ENCODE measurements at places on chromosomes 3 and 15. TPM values are rescaled to one million over a fixed set of nuclear protein-coding genes. Genes with fewer than 3 reads are reported as not detected.

- no peaks in the 10 kb centered on the region for H3K4me1 ChIP-seq
- H3K4me3 ChIP-seq, result no peak overlapping the region
- no peak overlapping the region for H3K27ac ChIP-seq
- no peaks in the 10 kb centered on the region for H3K27me3 ChIP-seq
Observed at GRCh38 chr15:61447981-61448380, 218.9 kb upstream of the RORA start.

GRCh38 chr3:89300526-89300925, 193.1 kb downstream of the EPHA3 start:
- H3K36me3 ChIP-seq, result no peaks in the 10 kb centered on the region
- no peaks in the 10 kb centered on the region for H3K27me3 ChIP-seq

- H3K4me1 ChIP-seq, result no peaks in the 10 kb centered on the region
- no peak for DNase-seq
- H3K36me3 ChIP-seq, result no peaks in the 10 kb centered on the region
- no peak overlapping the region for H3K27ac ChIP-seq
- no peaks in the 10 kb centered on the region for H3K27me3 ChIP-seq
Observed at GRCh38 chr3:128011140-128011539, 41.1 kb upstream of the SEC61A1 start.

GRCh38 chr3:134231131-134231530, 19.5 kb downstream of the RYK start:
- H3K36me3 ChIP-seq, result no peaks in the 10 kb centered on the region
- H3K27ac ChIP-seq, result no peak overlapping the region
- no peaks in the 10 kb centered on the region for H3K27me3 ChIP-seq
- H3K4me3 ChIP-seq, result no peak overlapping the region
- H3K4me1 ChIP-seq, result no peaks in the 10 kb centered on the region

DNA sequence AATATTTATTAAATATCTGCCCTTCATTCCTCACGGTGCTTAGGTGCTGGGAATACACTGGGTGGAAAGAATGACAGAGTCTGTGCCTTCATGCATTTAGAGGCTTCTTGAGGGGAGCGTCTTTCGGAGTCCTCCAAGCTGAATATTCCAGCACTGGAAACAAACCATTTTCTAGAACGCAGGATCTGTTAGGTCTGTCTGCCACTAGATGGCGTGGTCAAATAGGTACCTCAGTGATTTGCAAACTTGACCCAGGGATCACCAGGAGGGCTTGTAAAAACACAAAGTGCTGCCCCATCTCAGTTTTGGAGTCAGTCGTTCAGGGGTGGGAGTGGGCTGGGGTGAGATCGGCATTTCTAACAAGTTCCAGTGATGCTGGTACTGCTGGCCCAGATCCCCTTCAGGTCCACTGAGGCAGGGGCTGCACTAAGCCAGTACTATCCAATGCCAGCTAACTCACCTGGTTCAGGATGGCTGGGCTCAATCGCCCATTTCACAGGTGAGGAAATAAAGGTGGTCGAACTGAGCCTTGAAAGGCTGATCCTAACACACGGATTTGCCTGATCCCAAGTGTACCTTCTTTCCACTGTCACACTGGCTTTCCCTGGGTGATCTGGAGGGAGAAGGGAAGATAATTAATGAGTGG, 14.8 kb downstream of the ARNT2 start:
- no peaks in the 10 kb centered on the region for H3K36me3 ChIP-seq
- DNase-seq, result no peak
- H3K27ac ChIP-seq, result no peak overlapping the region
- H3K4me3 ChIP-seq, result no peak overlapping the region

GRCh38 chr3:42802876-42803413, 1.3 kb downstream of the HIGD1A start:
- peaks cover 13% of the 10 kb centered on the region for H3K4me1 ChIP-seq
- H3K27me3 ChIP-seq, result no peaks in the 10 kb centered on the region
- no peak for DNase-seq
- peak overlapping the region; percentile 90 for H3K27ac ChIP-seq

DNA sequence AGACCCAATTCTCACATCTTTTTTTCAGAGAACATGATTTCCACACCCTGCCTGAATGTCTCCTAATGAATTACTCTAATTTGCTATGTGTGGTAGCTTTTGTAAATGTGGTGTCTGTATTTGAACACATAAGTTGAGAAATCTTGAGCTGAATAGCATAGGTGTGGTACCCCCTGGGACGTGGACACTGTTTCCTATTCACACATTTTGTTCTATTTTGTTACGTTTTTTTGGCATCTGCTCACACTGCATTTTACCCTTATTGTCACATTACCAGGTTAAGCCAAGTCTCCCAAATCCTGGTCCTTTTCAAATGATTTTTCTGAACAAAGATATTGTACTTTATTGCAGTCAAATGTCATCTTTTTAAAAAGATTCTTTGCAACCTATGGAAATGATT, 6.8 kb upstream of the MAPK6 start:
- H3K4me3 ChIP-seq, result no peak overlapping the region
- H3K27me3 ChIP-seq, result no peaks in the 10 kb centered on the region
- H3K36me3 ChIP-seq, result no peaks in the 10 kb centered on the region
- H3K4me1 ChIP-seq, result no peaks in the 10 kb centered on the region
- H3K27ac ChIP-seq, result peak overlapping the region; percentile 68

Gene PBRM1
- total RNA-seq, result 152 TPM

- H3K4me3 ChIP-seq, result no peak overlapping the region
- H3K4me1 ChIP-seq, result no peaks in the 10 kb centered on the region
- H3K27ac ChIP-seq, result no peak overlapping the region
- DNase-seq, result no peak
- no peaks in the 10 kb centered on the region for H3K36me3 ChIP-seq
- H3K27me3 ChIP-seq, result no peaks in the 10 kb centered on the region
Observed at GRCh38 chr15:32053719-32054118, 23.4 kb downstream of the CHRNA7 start.

DNA sequence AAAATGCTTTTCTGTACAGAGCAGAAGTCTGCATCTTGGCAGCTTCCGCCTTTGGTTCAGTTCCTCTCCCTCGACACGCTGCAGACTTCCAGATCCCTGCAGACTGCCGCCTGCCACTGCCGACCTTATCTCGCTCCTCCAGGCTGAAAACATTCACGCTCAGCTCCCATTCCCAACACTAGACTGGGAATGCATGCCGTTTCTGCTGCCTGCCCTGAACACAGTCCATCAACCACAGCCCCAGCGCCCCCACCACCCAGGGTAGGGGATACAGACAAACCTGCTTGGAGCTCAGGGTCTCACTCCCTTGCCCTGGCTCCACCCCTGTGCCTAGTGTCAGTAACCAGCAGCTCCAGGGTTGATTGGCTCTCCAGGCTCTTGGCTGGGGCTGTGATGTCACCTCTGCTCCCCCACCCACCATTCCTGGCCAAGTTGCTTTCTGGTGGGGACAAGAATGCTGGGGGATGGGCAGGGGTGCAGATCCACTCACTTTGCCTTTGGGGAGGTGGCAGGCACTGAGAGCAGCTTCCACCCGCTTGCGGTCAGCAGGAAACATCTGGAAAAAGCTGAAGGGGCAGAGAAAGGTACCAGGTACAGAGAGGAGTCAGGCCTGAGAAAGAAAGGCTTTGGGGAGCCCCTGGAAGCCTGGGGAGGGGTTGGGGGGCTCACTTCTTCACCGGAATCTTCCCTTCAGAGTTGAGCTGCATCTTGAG, 6.1 kb downstream of the PLCB2 start:
- H3K4me3 ChIP-seq, result no peak overlapping the region
- no peaks in the 10 kb centered on the region for H3K36me3 ChIP-seq
- no peaks in the 10 kb centered on the region for H3K4me1 ChIP-seq
- no peak overlapping the region for H3K27ac ChIP-seq
- H3K27me3 ChIP-seq, result no peaks in the 10 kb centered on the region
- DNase-seq, result no peak

GRCh38 chr3:162629372-162629771, 1132.8 kb downstream of the OTOL1 start:
- H3K27me3 ChIP-seq, result no peaks in the 10 kb centered on the region
- H3K4me3 ChIP-seq, result no peak overlapping the region
- H3K4me1 ChIP-seq, result no peaks in the 10 kb centered on the region
- H3K36me3 ChIP-seq, result no peaks in the 10 kb centered on the region

GRCh38 chr3:11944052-11944673, 60.0 kb upstream of the SYN2 start:
- no peak overlapping the region for H3K27ac ChIP-seq
- no peaks in the 10 kb centered on the region for H3K36me3 ChIP-seq
- H3K4me1 ChIP-seq, result no peaks in the 10 kb centered on the region
- no peak for DNase-seq
- H3K27me3 ChIP-seq, result no peaks in the 10 kb centered on the region

Gene GOLGA6L6
- not detected for total RNA-seq

- no peak overlapping the region for H3K4me3 ChIP-seq
- H3K4me1 ChIP-seq, result no peaks in the 10 kb centered on the region
- H3K27me3 ChIP-seq, result no peaks in the 10 kb centered on the region
- no peak overlapping the region for H3K27ac ChIP-seq
- DNase-seq, result no peak
Observed at GRCh38 chr3:190086191-190086590, 34.5 kb downstream of the P3H2 start.

DNA sequence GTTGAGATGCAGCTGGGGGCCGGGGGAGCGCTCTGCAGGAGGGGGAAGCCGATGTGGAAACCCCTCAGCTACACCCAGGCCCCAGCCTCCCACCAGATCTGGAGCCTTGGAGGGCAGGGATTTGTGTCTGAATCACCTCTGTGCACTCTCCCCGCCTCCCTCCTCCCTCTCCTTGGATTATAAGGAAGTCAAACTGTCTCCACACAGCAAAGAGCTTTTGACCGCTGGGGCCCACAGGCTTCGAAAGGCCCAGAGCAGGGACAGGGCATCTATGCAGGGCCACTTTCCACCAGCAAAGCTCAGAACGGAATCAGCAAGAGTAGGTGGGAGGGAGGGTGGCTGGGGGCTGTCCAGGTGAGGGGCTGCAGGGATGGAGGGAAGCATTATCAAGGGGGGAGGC, 68.9 kb downstream of the IQSEC1 start:
- H3K4me1 ChIP-seq, result no peaks in the 10 kb centered on the region
- H3K27me3 ChIP-seq, result no peaks in the 10 kb centered on the region
- H3K36me3 ChIP-seq, result no peaks in the 10 kb centered on the region
- no peak overlapping the region for H3K27ac ChIP-seq

Gene SI
- not detected for total RNA-seq

Gene CCR9
- not detected for total RNA-seq

Gene CLASP2
- 34.1 TPM for total RNA-seq

GRCh38 chr3:52250122-52250521, 4.6 kb downstream of the PPM1M start:
- H3K27ac ChIP-seq, result no peak overlapping the region
- H3K4me3 ChIP-seq, result no peak overlapping the region
- H3K4me1 ChIP-seq, result no peaks in the 10 kb centered on the region
- no peaks in the 10 kb centered on the region for H3K36me3 ChIP-seq
- no peaks in the 10 kb centered on the region for H3K27me3 ChIP-seq
- DNase-seq, result no peak

Gene RASL12
- 65.3 TPM for total RNA-seq

Gene KBTBD12
- 2.8 TPM for total RNA-seq

DNA sequence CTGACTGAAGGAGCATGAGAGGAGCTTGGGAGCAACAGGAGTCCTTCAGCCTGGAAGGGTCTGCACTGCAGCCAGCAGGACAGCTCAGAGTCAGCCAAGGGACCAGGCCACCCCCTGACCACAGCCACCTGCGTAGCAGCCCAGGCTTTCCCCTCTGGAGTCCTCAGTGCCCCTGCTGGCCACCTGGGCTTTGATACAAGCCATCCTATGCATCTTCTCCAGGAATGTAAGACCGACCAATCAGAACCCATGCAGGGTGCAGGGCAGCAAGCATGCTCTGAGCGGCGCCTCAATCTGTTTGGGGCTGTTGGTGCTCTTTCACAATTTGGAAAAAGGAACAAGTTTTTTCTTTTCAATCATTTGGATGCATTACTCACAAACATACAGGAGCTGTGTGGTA, 52.0 kb downstream of the DZIP1L start:
- DNase-seq, result no peak
- H3K4me1 ChIP-seq, result no peaks in the 10 kb centered on the region
- H3K36me3 ChIP-seq, result no peaks in the 10 kb centered on the region
- no peak overlapping the region for H3K27ac ChIP-seq
- no peak overlapping the region for H3K4me3 ChIP-seq

GRCh38 chr3:144482876-144483275, 511.3 kb downstream of the DIPK2A start:
- DNase-seq, result no peak
- no peak overlapping the region for H3K27ac ChIP-seq
- H3K27me3 ChIP-seq, result no peaks in the 10 kb centered on the region

DNA sequence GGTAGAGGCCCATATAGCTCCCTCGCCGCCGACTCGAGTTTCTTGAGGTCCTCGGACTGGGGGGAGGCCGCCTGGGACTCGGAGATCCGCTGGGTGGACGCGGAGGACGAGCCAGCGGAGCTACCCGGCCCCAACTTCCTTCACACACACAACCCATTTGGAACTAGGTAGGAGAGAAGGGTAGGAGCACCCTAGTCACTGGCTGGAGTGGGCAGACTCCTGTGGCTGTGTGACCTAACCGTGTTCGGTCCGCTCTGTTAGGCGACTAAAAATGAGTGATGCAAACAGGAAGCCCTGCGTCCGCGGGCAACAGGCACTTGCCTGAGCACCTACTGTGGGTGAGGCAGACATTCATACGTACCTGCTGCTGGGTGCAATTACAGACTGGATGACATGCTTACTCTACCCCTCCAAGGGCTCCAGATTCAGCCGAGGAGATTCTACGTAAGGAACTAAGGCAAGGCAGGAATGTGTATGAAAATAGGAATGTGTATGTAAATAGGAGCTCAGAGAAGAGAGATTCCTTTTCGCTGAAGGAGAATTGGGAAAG, 4.6 kb upstream of the SIN3A start:
- H3K4me3 ChIP-seq, result peak overlapping the region; percentile 81
- peak overlapping the region; percentile 95 for H3K27ac ChIP-seq
- no peaks in the 10 kb centered on the region for H3K36me3 ChIP-seq
- H3K4me1 ChIP-seq, result no peaks in the 10 kb centered on the region
- H3K27me3 ChIP-seq, result no peaks in the 10 kb centered on the region

DNA sequence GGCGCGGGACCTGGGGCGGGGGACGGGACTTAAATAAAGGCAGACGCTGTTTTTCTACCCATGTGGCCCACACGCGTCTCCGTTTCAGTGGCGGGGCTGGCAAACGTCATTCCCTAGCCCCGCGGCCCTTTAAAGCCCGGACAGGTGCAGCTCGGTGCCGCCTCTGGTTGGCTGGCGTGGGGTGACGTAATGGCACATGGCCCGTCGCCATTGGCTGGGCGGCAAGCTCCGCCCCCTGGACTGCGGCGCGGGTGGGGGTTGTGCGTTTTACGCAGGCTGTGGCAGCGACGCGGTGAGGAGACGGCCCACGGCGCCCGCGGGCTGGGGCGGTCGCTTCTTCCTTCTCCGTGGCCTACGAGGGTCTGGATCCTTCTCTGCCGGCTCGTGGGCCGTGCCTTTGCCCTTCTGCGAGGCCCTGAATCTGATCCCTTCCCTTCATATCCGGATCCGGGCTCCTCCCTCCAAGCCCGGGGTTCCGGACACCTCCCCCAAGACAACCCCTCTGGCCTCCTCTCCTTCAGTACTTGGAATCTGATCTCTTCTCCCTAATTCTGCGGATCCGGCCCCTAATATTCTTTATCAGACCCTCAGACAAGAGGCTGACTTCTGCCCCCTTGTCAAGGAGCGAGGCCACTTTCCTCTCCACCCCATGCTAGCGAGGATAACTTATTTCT, at the start of gene CRELD1:
Gene CRELD1 (plus strand): TSS at position 274 of the 674 bp plus-strand sequence. CDS start 605 bp downstream, outside the sequence.
- H3K36me3 ChIP-seq, result no peaks in the 10 kb centered on the region
- H3K27me3 ChIP-seq, result no peaks in the 10 kb centered on the region
- peak; percentile 95 for DNase-seq
- peaks cover 5% of the 10 kb centered on the region for H3K4me1 ChIP-seq

GRCh38 chr3:16329036-16329825, 64.2 kb downstream of the OXNAD1 start:
- no peaks in the 10 kb centered on the region for H3K36me3 ChIP-seq
- H3K27ac ChIP-seq, result peak overlapping the region; percentile 3
- H3K27me3 ChIP-seq, result no peaks in the 10 kb centered on the region
- H3K4me1 ChIP-seq, result no peaks in the 10 kb centered on the region
- no peak overlapping the region for H3K4me3 ChIP-seq
- no peak for DNase-seq
